Activated T-cell treated with anti-CD3 and anti-CD28 coated beads for 48 hours (primary cell): ENCODE measurements at places on chromosomes 2 and 18.

- no peak for DNase-seq
Observed at GRCh38 chr2:23524261-23524706, 139.3 kb downstream of the KLHL29 start.

DNA sequence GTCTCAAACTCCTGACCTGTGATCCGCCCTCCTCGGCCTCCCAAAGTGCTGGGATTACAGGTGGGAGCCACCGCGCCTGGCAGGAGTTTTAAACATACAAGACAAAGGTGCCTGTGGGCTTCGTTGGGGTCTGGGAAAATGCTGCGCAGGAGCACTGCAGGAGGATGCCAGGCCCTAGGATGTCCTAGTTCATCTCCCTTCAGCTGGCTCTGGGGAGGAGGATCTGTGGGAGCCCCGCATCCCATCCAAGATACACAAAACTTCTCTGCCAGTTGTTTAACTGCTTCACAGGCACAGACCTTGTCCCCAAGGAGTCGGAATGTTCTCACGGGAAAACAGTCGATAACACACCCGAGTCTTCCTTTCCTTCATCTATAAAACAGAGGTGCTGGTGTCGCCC lies 89.1 kb downstream of the POLR1A start:
- DNase-seq, result no peak

DNA sequence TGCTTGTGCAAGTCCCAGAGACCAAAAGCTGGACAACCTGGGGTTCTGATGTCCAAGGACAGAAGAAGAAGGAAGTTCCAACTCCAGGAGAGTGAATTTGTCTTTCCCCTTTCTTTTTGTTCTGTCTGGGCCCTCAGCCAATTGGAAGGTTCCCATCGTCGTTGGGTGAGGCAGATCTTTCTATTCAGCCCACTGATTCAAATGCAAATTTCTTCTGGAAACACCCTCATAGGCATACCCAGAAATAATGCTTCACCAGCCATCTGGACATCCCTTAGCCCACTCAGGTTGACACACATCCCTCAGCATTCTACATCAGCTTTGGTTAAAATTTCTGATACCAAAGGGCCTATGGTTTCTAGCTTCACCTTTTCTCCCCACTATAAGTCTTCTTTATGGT lies 156.5 kb downstream of the SP3 start:
- no peak for DNase-seq

DNA sequence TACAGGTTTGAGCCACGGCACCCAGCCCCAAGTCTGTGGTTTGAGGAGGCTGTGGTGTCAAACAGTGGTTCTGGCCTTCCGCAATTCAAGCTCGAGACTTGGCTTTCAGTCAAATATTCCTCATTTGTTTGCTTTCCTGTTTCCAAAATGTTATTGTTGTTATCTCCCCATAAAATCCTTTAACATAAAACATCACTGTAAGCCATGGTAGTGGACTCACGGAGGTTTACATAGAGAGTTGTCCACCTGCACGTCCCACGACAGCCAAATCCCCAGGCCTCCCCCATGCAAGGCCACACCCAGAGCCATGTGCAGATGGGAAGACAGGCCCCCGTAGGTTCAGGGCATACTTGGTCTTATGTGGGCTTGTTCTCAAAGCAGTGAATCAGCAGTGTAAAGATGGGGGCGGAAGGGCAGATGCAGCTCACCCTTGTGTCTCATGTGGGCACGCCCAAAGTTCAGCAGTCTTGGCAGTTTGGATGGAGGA lies 18.9 kb upstream of the ST3GAL5 start:
- no peak for DNase-seq

DNA sequence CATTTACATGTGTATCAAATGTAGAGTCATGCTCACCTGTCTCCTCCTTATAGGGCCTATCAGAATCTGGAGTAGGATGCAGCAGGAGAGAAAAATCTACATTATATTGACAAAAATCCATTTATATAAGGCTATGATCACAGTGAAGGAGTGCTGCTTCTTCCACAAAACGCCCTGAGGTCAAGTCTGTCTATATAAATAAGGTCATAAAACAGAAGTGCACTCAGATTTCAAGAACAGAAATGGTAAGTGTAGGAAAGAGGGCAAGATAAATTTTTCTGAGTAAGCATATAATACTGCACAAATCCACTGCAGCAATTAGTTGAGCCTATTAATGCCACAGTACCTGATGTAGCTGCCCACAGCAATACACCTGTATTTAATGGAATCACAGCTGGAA lies 51.8 kb downstream of the COL5A2 start:
- no peak for DNase-seq

DNA sequence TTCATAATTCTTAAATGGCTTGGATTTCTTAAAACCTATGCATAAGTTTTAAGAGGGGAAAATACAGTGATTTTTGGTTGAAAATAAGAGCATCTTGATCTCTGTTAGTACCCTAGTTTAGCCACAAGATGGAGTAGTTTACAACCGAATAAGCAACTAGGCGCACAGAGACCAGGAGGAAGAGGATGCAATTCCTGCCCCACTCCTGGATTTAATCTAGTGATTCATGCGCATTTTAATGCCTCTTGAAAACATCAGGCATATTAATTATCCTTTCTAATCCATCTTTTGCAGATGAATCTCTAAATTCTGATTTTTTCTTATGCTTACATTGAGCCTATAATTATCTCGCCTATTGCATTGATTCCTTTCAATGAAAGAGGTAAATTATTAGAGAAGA lies 76.7 kb downstream of the MRPS9 start:
- DNase-seq, result no peak

- no peak for DNase-seq
Observed at GRCh38 chr2:68295516-68295915, 24.2 kb downstream of the CNRIP1 start.

DNA sequence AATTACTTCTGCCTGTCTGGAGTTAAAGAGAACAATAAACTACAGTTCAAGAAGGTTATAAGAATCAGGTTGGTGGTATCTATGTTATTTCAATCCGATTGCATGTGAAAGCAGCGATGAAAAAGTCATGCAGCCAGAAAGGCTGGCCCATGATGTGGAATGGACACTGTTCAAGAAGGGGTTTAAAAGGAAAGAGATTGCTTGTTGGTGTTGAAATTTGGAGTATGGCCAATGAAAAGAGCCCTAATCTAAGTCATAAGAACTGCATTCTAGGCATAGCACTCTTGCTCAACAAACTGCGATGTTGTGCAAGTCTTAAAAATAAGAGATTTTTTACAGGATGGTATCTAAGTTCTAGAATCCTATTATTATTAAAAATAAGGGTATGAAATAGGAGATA lies 61.3 kb downstream of the EFEMP1 start:
- no peak for DNase-seq

- DNase-seq, result no peak
Observed at GRCh38 chr2:23563673-23564614, 179.0 kb downstream of the KLHL29 start.

DNA sequence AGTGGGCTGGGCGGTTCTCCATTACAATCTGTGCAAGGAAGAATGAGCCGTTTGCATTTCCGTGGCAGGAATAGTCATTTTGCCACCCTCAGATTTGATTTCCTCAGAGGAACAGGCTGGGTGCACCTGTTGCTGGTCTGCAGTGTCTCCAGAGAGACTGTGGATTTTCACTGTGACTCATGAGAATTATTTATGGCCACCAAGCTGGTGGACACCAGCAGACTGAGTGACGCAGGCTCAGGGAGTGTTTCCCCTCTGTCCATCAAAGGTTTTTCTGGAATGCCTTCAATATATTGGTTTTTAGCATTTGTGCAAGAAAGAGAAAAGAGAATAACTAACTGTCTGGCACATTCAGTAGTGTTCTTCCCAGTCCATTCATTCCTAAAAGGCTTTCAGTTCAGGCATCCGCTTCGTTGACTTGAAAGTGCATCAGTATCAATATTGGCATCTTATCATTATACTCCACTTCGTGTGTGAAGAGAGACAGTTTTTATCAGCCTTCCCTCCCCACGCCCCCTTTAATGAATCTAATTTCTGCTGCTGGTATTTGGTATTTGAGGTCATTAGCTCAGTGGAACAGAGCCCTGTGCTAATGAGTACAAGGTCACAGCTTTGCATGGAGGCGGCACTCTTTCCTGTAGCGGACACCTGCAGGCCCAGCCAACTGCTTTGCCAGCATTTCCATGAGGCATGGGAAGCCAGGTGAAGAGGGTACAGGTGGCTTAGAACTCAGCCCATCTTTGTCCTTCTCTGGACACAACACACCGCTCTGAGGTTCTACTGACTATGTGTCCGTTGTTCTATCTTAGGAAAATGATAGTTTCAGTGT lies 39.9 kb downstream of the PRKCE start:
- DNase-seq, result no peak

GRCh38 chr18:14905350-14905749 lies 157.4 kb downstream of the ANKRD30B start:
- DNase-seq, result no peak

GRCh38 chr2:100755441-100755840 lies 64.5 kb upstream of the NPAS2 start:
- no peak for DNase-seq

- DNase-seq, result no peak
Observed at GRCh38 chr2:42809131-42809818, 16.9 kb upstream of the HAAO start.

DNA sequence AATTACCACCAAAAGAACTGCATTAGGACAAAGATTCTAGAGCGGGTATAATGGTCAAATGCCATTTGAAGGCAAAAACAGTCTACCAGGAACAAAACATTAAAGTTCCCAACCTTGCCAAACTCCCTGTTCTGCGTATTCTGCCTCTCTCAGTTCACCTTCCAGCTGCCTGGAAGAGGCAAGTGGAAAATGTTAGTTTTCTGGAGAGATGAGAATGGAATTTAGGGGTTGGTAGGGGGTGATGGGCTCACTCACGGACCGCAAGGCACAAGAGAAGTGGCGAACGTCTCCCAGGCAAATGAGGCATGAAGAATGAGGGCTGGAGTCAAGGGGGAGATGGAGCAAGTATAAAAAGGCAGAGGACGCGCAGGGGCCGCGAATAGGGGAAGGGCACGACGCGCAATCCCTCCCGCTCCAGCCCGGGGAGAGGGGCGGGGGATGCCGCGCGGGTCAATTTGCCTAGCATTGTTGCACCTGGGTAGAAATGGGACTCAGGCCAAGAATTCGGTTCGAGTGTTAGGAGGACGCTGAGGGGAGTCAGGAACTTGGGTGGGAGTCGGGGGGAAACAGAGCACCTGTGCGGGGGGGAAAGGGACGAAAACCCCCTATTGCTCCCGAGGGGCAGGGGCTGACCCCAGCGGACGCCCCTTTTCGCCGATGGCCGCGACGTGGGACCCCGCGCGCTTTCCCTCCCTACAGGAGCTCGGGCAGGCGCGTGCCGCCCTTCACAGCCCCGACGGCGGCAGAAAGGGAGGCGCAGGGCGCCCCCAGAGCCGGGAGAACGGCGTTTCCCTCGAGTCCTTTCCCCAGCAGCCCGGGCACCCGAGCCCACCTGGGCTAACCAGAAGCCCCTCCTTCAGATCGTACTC lies 573 bp downstream of the PAIP2B start:
- DNase-seq, result peak; percentile 7

DNA sequence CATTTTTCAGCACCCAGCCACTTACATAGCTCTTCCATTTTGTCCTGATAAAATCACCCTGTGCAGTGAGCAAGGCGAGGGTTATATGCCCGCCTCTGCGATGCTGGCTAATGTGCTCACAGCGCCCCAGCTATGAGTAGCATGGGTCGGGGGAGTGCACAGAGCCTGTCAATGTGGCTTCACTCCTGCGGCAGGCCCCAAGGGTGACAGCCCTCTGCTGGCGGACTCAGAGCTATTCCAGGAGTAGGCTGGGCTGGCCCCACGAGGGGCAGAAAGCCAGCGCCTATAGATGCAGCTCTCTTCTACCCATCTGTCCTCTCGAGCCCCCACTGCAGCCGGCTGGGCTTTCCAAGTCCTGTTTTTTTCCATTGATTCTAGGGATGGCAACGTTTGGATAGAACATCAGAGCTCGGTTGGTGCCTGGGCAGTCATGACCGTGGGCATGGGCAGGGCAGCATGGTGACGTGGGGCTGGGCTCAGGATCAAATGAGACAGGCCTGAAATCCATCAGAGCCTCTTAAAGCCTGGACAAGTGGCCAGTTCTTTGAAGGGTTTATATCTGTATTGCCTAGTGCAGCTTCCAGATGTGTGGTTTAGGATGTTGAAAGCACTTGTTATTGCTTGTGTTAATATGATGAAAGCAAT lies 134.7 kb downstream of the MCFD2 start:
- DNase-seq, result no peak

GRCh38 chr2:62302631-62303435 lies 106.9 kb downstream of the B3GNT2 start:
- DNase-seq, result no peak

GRCh38 chr18:13366962-13367892 lies 148.7 kb downstream of the LDLRAD4 start:
- DNase-seq, result no peak

DNA sequence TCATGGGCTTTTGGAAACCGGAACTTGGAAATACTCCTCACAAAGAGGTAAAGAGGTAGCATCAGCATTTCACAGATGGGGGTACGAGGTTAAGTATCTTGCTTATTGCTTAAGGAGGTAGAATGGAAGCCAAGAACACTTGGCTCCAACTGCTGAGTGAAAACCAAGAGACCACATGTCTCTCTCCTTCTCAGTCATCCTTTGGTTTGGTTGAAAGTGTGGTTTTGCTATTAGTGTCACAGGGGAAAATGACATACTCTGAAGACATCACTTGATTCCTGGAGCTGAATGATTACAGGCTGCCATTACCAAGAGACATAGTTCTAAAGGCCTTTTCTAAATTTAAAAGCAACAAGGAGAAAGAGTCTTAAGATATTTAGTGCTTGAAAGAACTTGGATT lies 41.5 kb downstream of the ANTXR1 start:
- DNase-seq, result no peak

DNA sequence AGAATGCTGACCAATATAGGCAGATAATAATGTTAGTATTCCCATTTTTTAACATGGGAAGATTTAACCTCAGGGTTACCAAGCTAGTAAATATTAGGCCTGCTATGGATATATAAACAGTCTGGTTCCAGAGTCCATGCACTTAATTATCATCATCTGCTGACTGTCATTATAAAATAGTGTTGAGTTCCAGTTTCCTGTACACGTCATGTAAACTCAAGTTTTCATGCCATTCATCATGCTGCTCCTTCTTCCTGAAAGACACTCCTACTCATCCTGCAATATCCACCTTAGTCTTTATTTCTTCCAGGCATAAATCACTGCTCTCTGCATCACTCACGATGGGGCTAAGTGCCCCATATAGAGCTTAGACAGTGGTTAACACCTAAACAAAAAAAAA lies 420.8 kb upstream of the SPHKAP start:
- DNase-seq, result no peak

DNA sequence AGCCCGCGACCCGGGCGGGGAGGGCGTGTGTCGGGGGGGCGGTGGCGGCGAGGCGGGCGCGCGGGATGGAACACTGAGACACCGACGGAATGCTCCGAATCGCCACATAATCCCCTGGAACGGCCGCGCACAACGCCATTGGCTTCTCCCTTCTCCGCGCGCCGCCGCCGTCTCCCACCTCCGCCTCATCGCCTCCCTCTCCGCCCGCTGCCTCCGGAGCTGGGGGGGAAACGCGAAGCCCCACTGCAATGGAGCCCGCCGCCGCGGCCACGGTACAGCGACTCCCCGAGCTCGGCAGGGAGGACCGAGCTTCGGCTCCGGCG lies at the start of gene PHLPP1:
TSS of gene PHLPP1 (plus strand) at position 106 of the 323 bp plus-strand sequence. CDS start at position 249, 143 bp downstream.
- no peak for DNase-seq

- DNase-seq, result no peak
Observed at GRCh38 chr18:5894611-5895298, 567 bp downstream of the TMEM200C start.
